ENCODE measurements at places on chromosomes 13 and 19.
A peak's percentile ranks its signal among the peaks of the same experiment; 100 is the strongest.

DNA sequence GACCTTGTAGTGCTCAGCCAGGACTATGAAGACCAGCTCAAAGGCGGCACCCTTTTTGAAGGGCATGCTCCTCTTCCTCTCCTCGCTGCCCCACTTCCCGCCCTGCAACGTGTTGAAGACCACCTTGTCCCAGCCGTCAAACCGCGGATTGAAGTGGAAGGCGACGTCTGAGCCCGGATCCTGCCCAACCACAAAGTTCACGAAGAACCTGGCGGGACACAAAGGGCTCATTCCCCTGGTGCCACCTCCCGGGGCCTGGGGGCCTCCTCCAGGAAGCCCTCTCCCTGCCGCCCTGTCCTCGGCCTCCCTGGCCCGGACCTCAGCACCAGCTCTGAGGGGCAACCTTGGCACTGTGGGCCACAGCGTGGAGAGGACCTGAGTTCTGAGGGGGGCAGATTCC is 4.0 kb downstream of the LGALS4 start:
- DNase-seq = no peak

GRCh38 chr13:45940061-45940460 is 88.5 kb upstream of the SIAH3 start:
- no peak for DNase-seq

DNA sequence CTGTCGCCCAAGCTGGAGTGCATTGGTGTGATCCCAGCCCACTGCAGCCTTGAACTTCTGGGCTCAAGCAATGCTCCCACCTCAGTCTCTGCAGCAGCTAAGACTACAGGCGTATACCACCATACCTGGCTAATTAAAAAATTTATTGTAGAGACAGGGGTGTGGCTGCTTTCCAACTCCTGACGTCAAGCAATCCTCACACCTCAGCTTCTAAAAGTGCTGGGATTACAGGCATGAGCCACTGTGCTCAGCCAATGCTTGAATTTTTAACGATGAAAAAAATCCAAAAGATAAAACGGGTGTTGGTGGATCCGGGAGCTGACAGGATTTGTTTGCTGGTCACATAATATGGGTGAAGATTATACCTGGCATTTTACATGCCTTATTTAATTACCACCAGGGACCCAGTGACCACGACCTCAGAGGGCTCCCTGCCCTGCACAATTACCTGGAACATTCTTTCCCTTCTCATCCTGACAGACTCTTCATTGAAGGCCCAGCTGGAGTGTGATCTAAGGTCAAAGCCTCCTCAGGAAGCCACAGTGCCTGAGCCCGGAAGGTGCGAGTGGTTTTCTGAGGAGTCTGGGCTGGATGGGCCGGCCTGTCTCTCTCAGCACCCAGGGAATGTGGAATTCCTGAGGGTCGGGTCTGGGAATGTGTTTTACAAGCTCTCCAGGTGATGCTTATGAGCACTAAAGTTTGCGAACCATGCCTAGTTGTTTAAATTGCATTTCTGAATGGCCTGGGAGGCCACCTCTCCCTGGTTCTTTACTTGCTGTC is 193.3 kb downstream of the USP12 start:
- DNase-seq = no peak

GRCh38 chr19:46609511-46610412 is 8.6 kb downstream of the CALM3 start:
- no peak for DNase-seq

DNA sequence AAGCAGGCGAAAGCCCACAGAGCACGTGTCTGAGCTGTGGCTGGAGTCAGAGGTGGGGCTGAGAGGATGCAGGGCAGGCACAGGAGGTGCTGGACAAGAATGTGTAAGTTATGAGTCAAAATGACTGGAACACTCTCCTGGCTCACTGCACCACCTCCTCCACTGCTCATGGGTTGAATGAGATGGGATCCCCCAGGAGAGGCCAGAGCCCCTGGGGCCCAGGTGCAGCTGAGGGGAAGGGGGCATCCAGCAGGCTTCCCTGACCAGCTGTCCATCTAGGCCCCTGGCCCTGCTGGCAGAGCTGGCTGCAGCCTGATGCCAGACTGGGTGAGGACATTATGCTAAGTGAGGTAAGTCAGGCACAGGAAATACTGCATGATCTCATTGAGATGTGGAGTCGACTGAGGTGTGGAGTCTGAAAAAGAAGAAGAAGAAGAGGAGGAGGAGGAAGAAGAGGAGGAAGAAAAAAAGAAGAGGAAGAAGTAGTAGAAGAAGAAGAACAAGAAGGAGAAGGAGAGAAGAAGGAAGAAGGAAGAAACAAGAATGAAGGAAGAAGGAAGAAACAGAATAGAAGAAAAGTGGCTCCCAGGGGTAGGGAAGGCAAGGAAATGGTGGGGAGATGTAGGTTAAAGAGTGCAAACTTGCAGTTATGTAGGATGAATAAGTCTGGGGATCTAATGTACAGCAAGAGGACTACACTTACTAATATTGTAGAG is 747.4 kb downstream of the UQCRFS1 start:
- no peak for DNase-seq

DNA sequence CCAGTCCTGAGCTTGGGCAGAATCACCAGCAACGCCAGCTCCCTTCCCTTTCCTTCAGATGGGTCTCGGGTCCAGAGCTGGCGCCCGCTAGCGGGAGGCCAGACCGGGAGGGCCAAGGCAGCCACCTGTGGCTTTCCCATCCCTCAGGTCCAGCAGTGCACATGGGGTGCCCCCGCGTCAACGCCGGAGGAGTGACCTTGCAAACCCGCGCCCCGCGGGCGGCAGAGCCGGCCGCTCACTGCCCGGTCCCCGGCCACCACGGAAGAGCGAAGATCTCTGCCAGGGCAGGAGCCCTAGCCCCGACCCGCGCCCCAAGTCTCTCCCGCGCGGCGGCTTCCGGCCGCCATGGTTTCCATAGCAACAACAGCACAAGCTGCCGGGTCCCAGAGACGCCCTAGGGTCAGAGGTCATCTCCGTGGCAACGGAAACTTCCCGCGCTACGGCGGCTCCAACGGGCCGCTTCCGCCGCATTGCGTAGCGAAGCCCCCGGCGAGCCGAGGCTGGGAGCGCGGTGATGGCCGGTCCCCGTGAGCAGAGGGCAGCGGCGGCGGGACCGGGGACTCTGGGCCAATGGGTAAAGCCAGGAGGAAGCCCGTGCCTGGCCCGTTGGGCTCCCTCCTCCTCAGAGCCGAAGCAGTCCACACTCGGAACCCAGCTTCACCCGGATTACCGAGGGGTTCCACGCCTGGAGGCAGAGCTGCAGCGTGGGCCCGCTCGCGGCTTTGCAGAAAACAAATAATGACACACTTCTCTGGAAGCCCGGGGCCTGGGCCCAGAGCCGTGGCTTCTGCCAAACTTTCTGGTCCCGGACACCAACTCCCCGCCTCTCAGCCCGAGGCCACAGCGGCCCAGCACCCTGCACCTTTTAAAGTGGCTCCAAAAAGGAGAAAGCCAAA is 7.4 kb downstream of the FGF14 start:
- DNase-seq = peak; percentile 83

DNA sequence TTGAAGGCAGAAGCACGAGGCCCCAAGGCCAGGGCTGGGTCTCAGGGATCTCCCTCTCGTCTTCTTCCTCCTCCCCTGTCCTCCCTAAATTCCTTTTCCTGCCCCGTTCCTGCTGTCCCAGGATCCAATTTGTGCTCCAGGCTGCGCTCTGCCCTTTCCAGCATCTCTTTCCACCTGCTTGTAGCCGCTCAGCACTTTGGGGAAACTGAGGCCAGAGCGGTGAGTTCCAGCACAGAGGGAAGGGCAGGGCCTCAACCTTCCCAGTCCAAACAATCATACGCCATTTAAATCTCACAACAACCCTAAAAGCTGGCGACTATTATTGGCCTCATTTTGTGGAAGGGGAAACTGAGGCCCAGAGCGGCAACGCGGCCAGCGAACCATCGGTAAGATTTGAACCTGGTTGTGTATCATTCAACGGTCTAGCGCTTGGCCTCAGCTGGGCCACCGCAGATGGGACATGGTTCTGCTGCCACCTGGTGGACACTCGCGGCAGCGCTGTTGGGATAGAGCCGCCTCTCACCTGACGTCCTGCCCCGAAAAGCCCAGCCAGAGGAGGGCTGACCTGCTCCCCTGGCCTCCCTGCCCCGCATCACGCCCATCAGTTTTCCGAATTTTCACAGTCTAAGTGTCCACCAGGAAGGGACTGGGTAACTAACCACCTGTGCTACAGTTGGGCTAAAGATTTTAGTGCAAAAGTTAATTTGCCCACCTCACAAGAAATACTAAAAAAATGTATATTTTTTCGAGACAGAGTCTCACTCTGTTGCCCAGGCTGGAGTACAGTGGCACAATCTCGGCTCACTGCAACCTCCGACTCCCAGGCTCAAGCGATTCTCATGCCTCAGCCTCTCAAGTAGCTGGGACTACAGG is 4.2 kb upstream of the RPL18A start:
- DNase-seq = peak; percentile 30

DNA sequence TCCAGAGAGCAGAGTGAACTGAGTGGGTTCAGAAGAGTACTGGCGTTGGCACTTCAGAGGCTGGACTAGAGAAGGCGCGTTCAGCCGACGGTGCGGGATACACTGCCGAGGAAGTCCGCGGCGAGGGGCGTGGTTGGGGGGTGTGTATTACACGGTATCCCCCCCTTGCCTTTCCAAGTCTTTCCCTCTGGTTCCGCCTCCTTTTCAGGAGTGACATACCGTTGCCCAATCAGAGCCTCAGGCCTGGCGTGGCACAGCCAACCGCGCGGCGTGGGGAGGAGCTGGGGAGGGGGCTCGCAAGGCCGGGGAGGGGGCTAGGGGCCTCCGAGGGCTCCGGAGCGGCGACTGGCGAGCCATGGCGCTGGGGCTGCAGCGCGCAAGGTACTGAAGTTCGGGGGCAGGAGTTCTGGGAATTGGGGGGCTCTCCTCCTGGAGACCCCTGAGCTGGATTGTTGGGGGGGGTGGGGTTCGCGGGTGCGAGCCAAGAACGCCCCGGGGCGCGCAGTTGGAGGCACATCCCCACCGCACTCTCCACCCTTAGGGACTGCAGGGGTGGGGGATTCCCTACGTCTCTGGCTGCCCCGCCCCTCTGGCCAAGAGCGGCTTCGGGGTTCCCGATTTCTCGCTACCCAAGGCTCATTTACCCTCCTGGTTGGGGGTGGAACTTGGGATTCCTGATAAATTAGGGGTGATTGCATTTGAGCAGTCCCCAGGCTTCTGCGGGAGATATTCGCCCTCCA is at the start of gene HIF3A:
HIF3A (plus strand) TSS at position 321 of the 740 bp plus-strand sequence; CDS start at position 356, 35 bp downstream.
- no peak for DNase-seq

Data from NCI-H2107 (cell line).